NCI-H2081 treated with DMSO at 0.1 percent for 48 hours (cell line): ENCODE measurements at places on chromosomes 5 and 9.

- no peak for DNase-seq
Measured at GRCh38 chr5:109962882-109963603, 273.3 kb downstream of the MAN2A1 start.

DNA sequence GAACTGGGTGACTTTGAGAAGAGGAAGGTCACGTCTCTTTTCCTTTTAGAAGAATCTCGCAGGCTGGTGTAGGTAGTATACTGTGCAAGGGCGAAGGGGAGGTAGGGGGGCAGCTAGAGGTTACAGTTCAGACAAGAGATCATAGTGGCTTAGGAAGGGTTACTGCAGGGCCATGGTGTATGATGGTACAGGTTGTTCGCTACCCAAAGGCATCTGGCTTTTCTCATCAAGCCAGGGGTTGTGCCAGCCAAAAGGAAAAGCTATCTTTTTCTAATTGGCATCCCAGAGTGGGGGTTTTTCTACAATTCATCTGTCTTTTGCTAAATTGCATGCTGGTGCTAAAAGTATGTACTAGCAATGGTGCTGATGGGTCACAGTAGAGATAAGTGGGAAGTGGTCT lies 22.8 kb downstream of the MAMDC2 start:
- DNase-seq = no peak

DNA sequence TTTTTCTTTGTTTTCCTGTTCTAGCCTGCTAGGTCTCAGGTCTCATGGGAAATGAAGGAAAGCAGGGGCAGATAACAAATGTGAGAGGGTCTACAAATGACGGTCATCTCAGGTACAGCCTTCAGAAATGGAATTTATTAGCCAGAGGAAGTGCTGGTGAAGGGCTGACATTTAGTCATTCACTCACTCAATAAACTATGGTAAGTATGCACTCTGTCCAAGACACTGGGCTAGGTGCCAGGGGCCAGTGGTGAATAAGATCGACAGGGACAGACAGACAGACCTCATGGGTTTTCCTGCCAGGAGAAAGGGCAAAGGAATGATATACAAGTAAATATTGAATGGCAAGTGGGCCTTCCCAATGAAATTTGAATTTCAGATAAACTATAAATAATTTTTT lies 6.3 kb downstream of the PDE6A start:
- DNase-seq = no peak

DNA sequence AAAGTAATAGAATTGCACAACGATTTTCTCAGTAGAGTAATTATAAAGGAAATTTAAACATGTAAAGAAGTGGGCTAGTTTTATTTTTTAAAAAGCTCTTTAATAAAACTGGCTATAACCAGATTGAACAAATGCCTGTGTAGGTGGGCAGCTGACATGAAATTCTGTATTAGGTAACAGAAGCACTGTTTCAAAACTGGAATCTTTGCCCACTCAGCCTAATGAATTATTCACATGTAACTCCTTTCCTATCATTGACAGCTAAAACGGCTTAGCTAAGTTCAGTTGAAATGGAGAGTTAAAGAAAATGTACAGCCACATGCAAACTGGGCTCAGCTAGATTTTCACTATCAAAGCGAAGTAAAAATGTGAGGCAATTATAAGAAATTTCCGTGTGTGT lies 1300.1 kb upstream of the ACO1 start:
- no peak for DNase-seq

GRCh38 chr5:94810281-94810680 lies 191.8 kb downstream of the SLF1 start:
- DNase-seq = no peak

GRCh38 chr9:70228118-70228517 lies 30.7 kb upstream of the SMC5 start:
- peak; percentile 39 for DNase-seq
